ENCODE measurements at places on chromosomes 5 and 9. TPM values are rescaled to one million over a fixed set of nuclear protein-coding genes. Genes with fewer than 3 reads are reported as not detected.

DNA sequence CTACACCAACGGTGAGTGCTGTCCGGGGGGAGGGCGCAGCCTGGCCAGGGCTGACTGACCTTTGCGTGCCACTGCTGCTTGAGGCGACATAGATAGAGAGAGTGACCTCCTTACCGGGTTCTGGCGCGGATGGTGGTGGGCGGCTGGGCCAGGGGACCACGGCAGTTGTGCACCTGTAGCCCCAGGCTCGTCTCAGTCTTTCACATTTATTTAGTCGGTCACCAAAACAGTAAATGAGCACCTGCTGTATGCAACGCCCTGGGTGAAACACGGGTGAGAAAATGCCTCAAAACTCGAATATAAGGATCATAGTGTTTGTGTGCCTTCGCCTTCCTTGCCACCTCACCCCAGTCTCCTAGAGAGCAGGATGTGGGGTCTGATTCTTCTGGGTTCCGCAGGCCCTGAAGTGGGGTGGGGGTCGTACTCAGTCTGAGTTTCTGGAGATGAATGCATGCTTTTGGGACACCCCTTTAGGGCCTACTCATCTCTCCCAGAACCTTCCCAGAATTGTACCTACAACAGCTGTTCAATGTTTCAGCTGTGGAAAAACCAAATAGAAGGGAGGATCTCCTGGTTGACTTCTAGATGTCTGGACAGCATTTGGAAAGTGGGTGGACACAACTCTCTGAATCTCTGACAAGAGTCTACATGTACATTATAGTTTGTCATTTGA, 714 bp downstream of the SEC24A start:
- DNase-seq = no peak

DNA sequence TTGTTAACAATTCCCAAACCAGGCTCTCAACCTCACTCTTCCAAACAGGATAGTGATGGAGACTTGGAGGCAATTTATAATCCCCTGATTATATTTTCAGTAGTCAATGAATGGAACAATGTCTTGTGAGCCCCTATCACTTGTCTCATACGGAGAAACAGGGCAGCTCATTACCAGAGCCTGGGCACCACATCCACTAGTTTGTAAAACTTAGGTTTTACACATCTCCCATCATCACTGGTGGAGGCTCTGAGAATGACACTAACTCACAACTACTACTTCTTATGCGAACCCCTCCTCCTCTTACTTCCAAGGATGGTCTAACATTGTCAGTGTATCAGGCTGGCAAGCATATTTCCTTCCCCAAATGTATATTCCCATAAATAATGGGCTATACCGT, 253.7 kb downstream of the EPB41L4A start:
- DNase-seq = no peak

GRCh38 chr9:37302277-37302676, 120.2 kb upstream of the GRHPR start:
- no peak for DNase-seq

GRCh38 chr5:134552301-134552700, 26.8 kb downstream of the JADE2 start:
- DNase-seq = no peak

The GMCL2 gene
- total RNA-seq = not detected

GRCh38 chr9:115142517-115143270, 24.7 kb upstream of the TNC start:
- DNase-seq = no peak

DNA sequence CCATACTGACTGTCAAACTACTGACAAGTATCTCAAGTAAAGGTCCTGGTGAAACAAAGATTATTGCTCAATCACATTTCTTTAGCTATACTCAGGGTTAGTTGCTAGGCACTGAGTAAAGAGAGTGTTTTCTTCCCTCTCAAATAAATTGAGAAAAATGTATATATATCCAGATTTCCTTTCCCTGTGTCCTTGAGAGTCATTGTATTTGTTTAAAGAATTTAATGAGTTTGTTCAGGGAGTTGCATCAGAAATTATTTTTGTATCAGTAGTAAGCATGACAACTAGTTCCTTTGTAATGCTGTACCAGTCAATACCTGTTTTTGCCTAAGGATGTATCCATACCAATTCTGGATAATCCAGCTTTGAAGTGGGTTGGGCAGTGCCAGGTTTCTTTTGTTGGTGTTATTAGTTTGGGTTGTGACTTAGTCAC, 3.2 kb upstream of the ANKHD1 start:
- no peak for DNase-seq

DNA sequence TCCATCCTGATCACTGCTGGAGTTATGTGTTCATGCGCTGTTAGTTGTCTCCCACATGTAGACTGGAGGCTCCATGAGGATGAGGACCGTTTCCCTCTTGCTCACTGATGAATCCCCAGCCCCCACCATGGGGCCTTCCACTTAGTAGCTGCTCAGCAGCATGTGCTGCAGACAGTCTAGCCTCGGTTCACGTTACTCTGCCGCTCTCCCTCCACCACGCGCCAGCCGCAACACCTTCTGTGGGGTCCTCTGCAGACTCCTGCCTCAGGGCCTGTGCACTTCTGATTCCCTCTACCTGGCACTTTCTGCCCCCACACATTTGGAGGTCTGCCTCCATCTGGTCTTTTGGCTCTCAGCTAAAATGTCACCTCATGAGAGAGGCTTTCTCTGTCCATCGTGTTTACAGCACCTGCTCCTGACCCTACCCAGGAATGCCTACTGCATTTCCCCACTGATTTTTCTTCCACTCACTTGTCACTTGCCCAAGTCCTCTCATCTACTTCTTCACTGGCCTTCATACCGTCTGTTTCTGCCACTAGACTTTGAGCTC, 36.3 kb downstream of the STK10 start:
- DNase-seq = no peak

- no peak for DNase-seq
Measured at GRCh38 chr9:113600871-113601614, 137.5 kb downstream of the RGS3 start.

The NCS1 gene
- 20.4 TPM for total RNA-seq

The PRDM9 gene
- total RNA-seq = not detected

DNA sequence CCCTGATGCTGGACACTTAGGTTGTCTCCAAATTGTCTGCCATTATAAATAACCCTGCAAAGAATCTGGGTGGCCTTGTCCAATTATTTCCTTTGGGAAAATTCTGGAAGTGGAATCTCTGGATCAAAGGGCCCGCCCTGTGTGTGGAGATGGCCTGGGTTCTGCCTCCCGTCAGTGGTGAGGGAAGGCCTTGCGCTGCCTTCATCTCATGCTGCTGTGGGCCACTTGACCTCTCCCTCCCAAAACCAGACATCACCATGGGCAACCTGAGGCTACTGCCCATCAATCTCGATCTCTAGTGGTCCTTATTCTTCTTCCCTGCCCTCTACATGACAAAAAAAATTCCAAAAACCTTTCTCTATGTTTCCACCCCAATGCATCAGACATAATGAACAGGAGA, 6.6 kb downstream of the CLTB start:
- DNase-seq = no peak

The LVRN gene
- 1.7 TPM for total RNA-seq

- DNase-seq = no peak
Measured at GRCh38 chr9:127179633-127180441, 57.4 kb upstream of the ANGPTL2 start.

The FAM78A gene
- total RNA-seq = 2.5 TPM

DNA sequence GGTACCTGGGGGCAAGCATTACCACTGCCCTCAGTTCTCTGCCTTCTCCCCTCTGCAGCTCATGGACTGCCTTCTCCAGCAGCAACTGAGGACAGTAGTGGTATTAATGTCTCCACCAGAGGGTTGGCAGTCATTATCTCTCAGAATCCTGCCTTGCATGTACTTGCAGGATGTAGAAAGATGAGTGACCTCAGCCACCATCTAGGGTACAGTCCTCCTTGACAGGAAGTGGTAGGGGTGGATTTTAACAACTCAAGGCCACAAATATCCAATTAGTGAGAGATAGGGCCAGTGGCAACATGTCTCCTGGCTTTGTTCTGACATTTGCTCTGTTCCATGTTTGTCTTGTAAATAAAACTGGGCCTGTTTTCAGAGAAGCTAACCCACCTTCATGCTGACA, 47.2 kb downstream of the F2R start:
- DNase-seq = no peak

DNA sequence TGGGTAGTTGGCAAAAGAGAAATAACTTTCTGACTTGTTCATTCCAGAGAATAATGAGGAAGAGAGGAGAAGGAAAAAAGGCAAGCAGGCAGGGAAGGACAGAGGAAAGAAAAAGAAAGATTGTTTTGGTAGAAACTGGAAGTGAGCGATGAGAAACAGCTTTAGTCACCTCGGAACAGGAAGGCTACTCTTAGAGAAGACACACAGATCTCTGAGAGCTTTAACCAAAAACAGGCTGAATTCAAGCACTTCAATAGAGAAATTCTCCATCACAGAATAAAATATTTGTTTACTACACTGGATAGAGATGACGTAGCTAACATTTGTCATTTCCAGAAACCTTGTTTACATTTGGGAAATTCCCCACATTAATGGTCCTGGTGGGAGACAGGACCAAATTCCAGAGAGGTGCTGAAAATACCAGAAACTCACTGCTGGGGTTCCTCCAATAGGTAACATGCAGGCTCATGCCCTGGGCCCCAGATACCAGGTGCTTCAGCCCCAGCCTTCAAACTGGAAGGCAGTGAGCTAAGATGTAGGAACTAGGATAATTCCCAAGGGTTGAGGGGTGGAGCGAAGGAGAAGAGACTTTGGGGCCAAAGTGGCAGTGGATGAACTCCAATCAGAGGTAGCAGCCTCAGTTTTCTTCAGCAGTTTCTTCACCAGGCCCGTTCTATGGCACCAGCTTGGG, 227.7 kb upstream of the GRAMD2B start:
- DNase-seq = no peak

The CNTFR gene
- total RNA-seq = 8.3 TPM

GRCh38 chr9:72460342-72461312, 60.8 kb upstream of the TMC1 start:
- DNase-seq = no peak

DNA sequence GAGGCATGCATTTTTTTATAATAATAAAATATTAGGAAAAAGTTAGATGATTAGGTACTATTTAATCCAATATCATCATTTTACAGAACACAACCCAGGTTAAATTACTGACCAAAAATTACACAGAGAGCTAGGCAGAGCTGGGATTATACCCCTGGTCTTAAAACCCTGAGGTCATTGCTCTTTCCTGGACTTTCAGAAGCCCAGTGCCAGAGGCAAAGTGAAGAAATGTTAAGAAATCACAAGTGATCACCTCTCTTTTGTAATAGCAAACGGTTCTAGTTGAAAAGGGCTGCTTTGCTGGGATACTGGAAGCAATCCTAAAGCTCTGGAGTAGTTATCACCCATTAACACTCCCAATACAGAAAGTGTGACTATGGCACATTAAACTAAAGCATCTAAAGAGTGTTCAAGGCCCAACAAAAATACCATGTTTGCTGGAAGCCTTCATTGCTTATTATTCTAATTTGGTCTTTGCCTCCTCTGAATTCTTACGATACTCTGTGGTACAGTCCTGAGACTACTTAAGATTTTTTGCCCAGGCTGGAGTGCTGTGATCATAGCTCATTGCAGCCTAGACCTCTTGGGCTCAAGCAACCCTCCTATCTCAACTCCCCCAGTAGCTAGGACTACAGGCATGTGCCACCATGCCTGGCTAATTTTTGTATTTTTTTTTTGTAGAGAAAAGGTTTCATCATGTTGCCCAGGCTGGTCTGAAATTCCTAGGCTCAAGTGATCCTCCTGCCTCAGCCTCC, 575.9 kb downstream of the RAB3C start:
- DNase-seq = no peak

DNA sequence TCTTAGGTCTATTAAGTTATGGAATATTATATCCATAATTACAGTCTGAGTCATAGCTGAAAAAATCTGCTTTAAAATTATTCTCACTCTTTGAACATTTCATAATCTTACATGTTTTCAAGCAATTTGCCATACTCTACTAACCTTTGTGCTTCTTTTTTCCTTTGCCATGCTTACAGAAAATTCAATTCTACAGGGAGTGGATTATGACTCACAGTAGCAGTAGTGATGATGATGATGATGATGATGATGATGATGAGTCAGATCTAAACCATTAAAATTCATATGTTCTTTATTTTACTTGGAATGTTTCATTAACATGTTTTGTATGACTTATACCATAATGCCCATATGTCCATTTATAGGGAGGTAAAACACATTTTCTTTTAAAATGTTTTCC, 207.1 kb downstream of the VPS13A start:
- no peak for DNase-seq

DNA sequence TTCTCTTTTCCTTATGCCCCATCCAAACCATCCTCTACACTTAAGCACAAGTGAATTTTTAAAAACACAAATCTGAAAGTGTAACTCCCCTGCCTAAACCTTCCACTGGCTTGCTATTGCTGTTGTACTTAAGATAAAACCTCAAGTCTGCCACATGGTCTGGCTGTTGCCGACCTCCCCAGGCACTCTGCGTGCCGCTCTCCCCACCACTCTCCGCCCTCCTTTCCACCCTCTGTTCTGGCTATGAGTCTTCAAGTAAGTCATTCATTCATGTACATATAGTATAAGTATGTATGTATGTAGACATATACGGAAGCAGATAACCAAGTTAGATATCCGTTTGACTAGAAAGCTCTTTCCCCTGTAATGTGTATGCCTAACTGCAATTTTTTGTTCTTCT, 94.7 kb upstream of the ANKRD55 start:
- DNase-seq = no peak

The OR4F3 gene
- not detected for total RNA-seq

DNA sequence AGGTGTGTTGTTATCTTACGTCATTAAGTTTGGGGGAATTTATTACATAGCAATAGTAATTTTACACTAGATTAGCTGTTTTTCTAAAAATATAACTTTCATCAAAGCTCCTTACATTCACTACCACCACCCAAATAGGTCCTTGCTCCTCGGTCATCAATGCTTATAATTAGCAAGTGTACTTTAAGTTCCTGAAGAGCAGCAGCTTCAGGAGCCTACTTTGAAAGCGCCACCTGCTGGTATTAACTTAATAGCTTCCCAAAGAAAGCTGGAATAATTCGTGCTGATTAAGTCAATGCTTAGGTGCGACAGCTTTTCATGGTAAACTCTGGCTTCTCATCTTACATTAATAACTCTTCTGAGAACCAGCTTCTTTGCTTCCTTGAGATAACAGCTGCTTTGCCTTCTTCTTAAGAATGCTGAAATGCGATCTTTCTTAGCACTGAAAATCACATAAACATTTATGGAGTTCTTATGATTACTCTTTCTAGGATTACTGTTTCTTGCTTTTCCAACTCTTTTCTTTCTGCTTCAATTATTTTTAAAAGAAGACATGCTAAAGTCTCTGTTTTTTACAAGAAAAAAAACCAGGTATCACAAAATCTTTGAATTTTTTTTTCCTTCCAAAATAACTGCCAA, 10.0 kb upstream of the C5 start:
- no peak for DNase-seq

The S100Z gene
- total RNA-seq = not detected

The WNT8A gene
- total RNA-seq = not detected

GRCh38 chr5:40797273-40798011, 732 bp downstream of the PRKAA1 start:
- no peak for DNase-seq

- DNase-seq = no peak
Measured at GRCh38 chr5:160445132-160445531, 23.5 kb downstream of the PTTG1 start.
